ENCODE measurements at places on chromosomes 2 and 18.
A peak's percentile ranks its signal among the peaks of the same experiment; 100 is the strongest.

DNA sequence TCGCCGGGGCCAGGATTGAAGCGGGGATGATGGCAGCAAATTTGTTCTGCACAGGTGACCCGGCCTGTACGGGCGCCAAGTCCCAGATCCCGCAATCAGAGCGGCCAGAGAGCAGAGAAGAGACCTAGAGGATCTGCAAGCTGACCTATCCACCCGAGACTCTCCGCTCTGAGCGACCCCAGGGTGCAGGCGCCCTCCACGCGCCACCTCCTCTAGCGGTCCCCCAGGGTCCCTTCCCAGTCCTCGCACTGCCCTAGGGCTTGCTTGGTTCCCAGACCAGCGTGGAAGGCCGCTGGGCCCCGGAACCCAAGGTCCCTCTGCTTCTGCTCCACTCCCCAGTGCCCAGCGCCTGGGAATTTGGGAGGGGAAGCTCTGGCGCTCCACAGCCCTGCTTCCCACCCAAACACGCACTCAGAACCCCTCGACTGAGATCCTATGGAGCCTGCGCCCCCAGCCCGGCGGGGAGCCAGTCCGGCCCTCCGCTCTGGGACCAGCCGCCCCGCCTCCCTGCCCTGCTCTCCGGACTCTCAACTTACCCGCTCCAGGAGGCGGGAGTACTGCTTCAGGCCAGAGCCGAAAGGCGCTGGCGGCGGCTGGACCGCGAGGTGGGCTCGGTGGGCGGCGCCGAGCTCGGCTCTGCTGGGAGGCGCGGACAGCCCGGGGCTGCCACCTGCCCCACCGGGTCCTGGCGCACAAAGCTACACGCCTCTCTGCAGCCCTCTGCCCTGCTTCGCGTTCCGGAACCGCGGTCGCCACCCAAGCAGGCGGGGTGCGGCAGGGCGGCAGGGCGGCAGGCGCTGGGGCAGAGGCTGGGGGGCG lies 3.0 kb upstream of the SIX3 start:
- DNase-seq: no peak

GRCh38 chr18:56257205-56257604 lies 381.2 kb downstream of the TXNL1 start:
- DNase-seq: no peak

DNA sequence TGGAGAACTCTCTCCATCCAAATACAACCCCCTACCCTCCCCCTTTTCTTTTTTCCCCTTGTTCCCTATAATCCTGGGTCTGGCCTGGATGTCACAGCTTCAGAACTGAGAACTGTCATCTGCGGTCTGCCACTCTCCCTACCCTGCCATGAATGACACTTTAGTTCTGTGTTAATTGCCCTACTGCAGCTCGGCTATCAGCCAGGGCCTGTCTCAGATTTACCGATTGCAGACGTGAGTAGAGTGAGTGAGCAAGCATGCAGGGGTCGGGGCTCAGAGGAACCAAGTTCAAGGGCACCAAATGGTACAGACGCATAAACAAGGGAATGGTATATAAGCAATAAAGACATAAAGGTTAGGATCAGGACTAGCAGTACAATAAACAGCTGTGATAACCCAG lies 967.8 kb downstream of the BCL11A start:
- DNase-seq: no peak

GRCh38 chr18:25453556-25454269 lies 101.7 kb upstream of the ZNF521 start:
- DNase-seq: no peak

- DNase-seq: no peak
Measured at GRCh38 chr2:189293164-189293563, 113.6 kb upstream of the COL5A2 start.

DNA sequence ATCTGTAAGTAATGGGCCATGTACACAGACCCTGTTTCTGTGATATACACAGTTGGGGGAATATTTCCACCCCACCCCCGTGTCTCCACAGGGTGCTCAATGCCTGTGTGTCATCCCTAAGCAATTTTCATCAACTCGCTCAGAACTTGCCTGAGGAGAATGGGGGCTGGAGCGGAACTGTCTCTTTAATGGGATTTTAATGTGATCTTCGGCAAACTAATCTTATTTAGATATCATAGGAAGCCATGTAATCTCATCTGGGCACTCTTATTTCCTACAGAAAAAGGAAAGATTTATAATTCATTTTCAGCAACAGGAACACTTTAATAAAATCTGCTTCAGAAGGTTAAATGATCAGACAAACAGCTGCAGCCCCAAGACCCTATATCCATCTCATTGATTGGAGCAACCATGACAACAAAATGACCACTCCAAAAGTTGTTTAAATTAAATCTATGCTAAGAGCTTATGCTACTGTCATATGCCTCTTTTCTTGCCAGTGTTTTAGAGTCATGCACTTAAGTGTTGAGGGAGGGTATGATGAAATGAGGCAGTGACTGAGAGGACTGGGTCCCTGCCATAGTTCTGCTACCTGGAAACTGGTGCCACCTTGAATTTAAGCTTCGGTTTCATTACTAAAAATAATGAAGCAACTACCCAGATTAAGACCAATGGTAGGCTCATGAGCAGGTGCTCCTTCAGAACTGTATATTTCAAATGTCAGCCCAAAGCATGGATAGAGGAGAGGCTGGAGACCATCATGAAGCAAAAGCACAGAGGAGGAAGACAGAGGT lies 183.1 kb upstream of the DDX18 start:
- no peak for DNase-seq

DNA sequence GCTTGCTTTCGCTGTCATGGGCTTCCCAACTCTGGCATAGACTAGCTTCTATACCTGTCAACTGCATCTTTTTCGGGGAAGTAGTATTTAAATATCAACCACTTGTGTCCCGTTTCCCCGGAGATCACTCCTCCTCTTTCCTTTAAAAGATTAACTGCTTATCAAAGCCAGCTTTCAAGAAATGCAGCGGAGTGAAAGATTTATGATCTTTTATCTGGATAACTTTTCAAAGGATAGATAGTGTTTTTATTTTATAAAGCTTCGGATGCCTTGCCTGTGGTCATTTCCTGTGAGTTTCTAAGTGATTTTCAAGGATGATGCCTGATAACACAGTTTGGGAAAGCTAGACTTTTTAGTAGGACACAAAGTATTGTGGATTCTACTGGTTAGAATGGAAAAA lies 2.9 kb upstream of the IGFBP5 start:
- no peak for DNase-seq

DNA sequence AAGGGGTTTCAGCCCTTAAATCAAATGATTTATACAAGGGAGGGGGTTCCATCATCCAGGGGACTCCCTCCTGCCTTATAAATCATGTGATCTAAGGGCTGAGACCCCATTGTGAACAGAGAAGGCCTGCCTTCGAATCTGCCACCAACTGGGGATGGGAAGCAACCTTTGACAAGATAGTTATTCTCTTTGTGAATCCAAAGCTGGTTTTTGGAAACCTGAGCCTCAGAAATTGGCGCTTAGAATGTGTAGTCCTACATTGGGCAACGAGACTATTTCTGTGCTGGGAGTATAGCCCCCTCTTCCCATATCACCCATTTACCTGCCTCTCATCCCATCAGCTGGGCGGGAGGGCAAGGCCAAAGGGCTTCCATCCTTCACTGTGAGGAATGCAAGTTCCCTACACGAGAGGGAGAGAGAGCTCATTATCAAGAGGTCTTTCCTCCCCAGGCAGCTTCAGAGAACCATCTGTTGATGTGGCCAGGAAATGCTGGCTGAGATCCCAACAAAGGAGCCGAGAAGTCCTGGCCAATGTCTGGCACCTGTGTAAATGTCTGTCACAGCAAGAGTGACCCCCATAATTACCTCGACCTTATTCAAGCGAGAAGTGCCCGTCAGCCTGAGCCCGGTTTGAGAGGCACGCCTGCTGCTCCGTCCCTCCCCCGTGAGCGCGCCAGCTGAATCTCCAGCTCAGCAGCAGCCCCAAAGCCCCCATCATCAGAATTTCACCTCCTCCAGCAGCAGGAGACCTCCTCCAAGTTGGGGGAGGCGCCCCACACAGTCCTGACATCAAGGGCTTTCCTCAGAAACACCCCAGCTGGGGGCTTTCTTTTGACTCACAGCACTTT lies 48.4 kb upstream of the APCDD1 start:
- no peak for DNase-seq

DNA sequence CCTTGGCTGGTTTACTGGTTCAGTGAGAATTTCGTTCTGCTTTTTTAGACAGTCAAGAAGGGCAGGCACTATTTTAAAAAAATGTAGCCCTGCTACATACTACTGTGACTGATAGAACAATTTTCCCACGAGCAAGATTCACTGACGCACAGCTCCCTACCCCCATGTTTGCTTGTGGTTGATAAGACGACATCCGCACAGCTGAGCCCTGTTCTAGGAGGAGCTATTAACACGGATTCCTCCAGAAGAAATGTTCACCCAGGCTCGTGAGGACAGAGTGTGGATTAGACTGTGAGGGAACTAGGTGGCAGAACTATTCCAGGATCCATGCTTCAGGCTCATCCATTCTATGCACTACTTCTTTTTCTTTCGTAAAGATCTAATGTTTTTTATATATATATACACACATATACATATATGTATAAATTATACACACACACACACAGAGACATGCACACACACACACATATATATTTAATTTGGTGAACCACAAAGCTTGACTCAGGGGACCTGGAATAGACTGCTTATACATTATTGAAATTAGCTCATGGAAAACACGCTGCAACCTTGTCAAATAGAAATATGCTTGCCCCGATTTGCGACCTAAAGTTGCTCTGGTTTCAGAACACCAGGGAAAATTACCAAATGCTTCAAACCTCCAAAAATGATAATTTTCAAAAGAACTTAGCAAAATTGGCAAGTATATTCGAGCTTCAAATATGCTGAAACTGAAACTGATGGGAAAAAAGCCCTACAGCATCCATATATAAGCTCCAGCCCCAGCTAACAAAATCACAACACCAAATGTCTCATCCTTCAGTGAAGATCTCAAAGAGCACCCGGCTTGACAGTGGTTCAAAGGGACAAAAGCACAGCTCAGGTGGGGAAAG lies 370.4 kb downstream of the SOCS6 start:
- peak; percentile 5 for DNase-seq

GRCh38 chr2:200861617-200862155 lies 2.8 kb downstream of the CLK1 start:
- DNase-seq: no peak

DNA sequence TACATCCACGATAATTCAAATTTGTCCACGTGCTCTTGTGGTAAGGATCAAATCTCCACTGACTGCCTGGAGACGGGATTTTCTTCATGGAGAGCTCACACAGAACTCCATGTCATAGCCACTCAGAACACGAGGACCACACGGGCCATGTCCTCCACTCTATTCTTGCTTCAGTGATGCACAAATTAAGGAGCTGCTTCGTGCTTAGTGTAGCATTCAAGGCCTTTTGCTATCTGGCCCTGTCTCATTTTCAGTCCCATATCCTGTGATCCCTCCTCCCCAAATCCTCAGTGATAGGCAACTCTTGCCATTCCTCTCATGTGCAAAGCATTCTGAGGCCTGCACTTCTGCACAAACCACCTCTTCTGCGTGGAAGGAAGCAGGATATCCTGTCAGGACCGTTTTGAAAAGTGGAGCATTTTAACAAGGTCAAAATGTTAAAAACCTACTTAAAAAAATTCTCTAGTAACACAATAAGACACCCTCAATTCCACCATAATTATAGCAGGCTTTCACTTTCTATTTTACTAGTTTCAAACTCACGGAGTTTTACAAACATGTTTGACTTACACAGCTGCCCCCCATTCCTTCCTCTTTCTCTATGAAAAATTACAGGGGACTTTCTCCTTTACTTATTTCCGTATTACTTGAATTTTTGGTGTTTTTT lies 35.2 kb downstream of the ST3GAL5 start:
- no peak for DNase-seq

DNA sequence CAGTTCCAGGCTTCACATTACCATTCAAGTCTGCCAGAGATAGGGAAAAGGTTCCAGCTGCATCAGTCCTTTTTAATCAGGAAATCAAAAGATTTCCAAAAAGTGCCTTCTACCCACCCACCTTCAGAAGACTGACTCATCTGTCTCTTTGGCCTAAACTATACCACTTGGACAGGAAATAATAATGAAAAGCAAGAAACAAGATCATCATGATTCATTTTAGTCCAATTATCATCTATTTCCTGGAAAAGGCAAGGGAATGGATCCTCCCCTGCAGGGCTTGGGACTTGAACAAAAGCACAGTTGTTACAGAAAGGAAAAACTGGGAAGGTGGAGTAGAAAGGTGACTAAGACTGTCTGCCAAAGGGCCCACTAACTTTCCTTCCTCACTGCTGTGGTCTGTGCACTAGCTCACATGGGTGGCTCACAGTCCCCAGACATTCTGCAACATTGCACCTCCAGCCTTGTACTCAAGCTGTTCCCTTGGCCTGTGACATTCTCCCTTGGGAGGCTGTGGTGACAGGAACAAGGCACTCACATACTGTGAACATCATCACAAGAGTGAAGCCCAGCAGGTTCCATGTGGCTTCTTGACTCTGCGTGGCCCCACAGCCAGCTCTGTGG lies 75.3 kb downstream of the VSNL1 start:
- DNase-seq: no peak

DNA sequence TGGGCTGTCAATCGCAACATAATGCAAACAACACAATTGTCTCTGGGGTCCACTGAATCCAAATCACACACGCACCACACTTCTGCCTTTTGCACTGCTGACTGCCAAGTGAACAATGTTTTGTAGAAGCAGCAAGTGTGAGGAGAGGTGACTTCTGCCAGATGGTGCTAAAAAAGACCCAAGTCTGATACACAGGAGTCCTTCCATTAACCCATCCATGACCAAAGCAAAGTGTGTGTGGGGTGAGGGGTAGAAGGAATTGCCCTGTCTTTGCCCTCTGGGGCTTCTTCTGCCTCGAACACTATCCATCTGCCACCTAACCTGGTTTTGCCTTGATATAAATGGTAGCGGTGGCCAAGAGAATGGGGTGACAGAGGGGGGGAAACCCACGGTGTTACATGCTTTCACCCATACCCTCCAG lies 50.0 kb downstream of the C2orf42 start:
- DNase-seq: no peak

- no peak for DNase-seq
Measured at GRCh38 chr2:136134126-136134525, 16.2 kb upstream of the CXCR4 start.

DNA sequence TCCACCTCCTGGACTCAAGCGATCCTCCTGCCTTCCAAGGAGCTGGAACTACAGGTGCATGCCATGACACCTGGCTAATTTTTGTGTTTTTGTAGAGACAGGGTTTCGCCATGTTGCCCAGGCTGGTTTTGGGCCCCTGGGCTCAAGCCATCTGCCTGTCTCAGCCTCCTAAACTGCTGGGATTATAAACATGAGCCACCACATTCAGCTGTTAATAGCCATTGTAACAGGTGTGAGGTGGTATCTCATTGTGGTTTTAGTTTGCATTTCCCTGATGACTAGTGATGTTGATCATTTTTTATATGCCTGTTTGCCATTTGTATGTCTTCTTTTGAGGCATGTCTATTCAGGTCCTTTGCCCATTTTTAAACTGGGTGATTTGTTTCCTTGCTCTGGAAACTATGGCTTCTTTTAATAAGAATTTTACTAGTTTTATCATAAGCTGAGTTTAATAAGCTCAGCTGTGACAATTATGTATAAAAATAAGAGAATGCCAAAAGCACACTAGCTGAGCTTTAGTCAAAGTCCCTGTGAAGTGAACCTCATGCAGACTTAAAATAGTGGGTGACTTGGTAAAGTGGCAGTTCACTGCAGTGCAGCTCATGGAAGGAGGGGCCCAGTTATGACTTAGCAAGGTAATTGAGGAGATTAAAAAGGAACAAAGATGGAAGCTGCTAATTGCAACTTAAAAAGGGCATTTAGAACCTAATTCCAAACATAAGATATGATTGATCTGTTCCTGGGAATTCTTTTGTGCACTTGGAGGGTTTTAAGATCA lies 465.1 kb downstream of the TGIF1 start:
- DNase-seq: no peak

GRCh38 chr18:51030537-51031258 lies 685 bp downstream of the SMAD4 start:
- peak; percentile 49 for DNase-seq

GRCh38 chr2:105809723-105810122 lies 65.0 kb downstream of the NCK2 start:
- DNase-seq: no peak
